ENCODE measurements at places on chromosomes 5 and 9.

- DNase-seq = no peak
These were observed 505.1 kb downstream of the CETN3 start for GRCh38 chr5:89904442-89904841.

GRCh38 chr5:33891788-33892619, at the start of gene ADAMTS12:
ADAMTS12 (minus strand) TSS chr5:33891990; CDS start chr5:33891856, 134 bp downstream.
- DNase-seq = no peak

- no peak for DNase-seq
These were observed 36.0 kb downstream of the HMGXB3 start for GRCh38 chr5:150036513-150036912.

- DNase-seq = no peak
These were observed 24.8 kb downstream of the ANXA1 start for GRCh38 chr9:73176450-73176875.

- no peak for DNase-seq
These were observed 173.8 kb upstream of the MVB12B start for GRCh38 chr9:126152622-126153362.

- DNase-seq = no peak
These were observed 209.3 kb downstream of the DAB2IP start for GRCh38 chr9:121860744-121861143.

- DNase-seq = no peak
These were observed 92.9 kb downstream of the DRD1 start for GRCh38 chr5:175351126-175351525.

DNA sequence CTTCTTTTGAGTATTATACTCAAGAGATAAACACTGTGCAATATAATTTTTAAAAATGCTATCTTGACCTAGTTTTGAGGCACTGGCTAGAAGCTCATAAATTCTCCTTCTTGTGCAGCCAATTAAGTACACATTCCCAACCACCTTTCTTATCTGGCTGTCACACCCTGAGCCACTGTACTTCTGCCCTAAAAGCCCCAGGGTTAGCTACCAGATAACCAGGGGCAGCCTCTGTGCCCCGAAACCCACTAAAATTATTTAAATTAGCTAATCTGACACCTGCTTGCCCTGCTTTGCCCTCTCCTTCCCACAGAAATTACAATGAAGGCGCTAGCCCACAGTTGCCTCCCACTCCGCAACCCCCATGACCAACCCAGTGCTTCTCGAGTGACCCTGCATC, 597.3 kb upstream of the TYRP1 start:
- DNase-seq = no peak

DNA sequence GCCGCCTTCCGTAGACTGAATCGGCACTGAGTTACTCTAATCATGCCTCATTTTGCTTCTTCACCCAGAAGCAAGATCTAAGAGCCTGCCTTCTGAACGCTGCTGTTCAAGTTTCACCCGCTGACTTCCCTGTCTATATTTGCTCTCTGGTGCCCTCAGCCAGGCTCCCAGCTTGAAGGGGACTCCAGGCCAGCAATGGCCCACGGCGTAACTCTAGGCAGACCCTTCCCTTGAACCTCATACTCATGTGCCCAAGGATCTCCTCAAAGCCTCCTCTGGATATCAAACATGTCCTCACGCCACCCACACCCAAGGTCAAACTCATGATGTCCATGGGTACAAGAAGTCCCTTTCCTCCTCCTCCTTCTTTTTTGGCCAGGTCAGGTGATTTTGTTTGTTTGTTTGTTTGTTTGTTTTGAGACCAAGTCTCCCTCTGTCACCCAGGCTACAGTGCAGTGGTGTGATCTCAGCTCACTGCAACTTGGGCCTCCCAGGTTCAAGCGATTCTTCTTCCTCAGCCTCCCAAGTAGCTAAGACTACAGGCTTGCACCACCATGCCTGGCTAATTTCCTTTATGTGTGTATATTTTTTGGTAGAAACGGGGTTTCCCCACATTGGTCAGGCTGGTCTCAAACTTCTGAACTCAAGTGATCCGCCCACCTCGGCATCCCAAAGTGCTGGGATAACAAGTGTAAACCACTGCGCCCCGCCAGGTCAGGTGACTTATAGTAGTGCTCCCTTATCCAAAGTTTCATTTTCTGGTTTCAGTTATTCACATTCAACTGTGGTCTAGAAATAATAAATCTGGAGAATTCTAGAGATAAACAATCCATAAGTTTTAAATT, 239.0 kb downstream of the SYK start:
- DNase-seq = no peak

DNA sequence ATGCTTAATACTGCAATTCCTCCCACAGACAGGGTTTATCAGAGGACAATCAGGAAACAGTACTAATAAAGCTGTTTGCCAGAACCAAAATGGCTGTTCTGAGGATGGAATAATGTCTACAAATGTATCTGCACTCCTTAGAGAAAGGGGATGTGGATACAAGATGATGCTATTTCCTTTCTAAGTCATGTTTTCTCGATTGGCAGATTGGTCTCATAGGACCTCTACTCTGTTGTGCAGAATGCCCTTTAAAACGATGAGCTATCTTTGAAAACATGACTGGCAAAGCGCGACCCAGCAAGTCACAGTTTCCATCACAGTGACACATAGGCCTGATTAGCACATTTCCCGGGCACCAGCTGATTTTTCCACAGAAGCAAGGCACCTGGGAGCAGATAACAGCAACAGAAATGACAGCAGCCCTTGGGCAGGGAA, 54.0 kb downstream of the AOPEP start:
- no peak for DNase-seq

DNA sequence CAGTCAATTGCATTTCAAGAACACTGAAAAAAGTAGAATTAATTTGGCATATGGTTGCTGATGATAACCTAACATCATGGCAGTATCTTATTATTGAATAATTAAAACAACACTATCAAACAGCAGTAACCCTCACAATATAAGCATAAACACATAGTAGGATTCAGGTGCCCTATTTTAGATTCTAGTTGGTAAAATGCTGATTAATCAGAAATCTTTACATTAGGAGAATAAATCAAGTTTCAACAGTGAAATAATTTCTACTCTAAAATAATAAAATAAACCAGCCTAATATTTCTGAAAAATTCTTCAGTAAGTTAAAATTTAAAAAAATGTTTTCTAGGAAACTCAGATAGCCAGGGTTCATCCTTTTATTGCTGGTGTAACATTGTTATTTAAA, 76.4 kb upstream of the NUDT12 start:
- no peak for DNase-seq

DNA sequence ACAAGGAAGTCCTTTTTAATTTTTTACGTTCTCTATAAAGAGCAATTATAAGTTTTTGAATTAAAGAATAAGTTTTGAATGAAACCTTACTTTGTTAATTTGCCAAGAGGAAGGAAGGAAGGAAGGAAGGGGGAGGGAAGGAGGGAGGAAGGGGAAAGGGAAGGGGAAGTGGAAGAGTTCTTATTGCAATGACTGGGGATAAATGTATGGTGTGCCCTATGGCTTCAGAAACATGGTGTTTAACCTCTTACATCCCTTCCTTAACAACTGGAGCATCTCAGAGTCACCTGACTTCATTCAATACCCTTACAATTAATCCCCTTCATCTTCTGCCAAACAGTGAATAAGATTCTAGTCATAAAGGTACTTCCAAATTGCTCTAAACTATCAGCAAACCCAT, 16.0 kb downstream of the CEMIP2 start:
- no peak for DNase-seq

DNA sequence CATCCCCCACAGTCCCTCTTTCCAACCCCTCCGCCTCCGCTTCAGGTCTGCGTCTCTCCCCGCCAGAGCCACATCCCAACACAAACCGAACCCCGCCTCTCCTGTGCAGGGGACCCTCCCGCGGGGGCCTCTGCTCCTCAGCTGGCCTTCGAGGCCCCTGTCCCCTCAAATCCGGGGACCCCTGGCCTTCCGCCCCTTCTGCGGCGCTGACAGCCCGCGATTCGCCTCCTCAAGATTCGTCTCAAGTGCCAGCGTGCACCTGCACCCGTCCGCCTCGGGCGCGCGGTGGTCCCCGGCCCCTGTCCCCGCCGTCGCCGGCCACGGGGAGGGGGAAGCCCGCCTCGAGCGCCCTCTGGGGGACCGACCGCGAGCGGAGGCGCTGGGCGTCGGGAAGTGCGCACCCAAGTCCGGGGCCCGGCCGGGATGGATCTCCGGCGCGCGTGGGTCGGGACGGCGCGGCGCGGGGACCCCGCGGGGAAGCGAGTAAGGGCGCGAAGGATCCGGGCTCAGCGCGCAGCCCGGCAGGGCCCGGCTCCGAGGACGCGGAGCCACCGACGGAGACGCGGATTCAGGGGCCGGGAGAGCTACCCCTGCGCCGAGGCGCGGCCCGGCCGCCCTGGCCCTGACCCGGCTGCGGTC, 623 bp downstream of the FLT4 start:
- DNase-seq = no peak

GRCh38 chr5:77953374-77953773, 177.2 kb upstream of the TBCA start:
- DNase-seq = no peak

DNA sequence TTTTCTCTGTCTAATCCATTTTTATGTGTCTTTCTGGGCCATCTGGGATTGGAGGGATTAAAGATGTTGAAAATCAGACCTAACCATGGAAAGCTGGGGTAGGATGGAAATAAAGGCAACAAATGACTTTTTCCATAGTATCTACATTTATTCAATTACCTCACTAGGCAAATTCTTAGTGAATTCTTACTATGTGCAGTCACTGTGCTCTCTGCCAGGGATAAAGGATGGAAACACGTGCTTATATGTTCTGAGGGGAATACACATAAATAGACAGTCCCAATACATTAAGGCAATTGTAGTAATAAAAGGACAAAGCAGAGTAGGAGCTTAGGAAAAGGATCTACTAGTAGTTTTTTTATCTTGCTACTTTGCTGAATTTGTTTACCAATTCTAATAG, 214.2 kb downstream of the PRR16 start:
- no peak for DNase-seq

- DNase-seq = no peak
These were observed 28.4 kb upstream of the EBF1 start for GRCh38 chr5:159128070-159128541.

- DNase-seq = no peak
These were observed 957.8 kb upstream of the TYRP1 start for GRCh38 chr9:11735391-11735790.

DNA sequence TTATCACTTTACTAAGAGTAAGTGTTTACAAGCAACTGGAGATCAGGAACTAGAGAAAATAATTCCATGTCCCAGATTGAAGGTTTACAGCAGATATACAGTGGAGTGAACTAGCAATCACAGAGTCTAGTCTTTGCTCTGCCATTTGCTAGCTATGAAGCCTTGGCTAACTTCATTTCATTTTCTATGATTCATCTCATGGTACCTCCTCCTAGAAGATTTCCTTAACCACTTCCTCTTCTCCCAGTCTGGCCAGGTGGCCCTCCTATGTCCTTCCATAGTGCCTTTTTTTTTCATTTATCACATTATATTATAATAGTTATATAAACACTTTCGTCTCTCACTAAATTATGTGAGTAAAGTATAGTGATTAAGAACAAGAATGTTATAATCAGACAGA, 52.1 kb downstream of the GRIA1 start:
- no peak for DNase-seq

DNA sequence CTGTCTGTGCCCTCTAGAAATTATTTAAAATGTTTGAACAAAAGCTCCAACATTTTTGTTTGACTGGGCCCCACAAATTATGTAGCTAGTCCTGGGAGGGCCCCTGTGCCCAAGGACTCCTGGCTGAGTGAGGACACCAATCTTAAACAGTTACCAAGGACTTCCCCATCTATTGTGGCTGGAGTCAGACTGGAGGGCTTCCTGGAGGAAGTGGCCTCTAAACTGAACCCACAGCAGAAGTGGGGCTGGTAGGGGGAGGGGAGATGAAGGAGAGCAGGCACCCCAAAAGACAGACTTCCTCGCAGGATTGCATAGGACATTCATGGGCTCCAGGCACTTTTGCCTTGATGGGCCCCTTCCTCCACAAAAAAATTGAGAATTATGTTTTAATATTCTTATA, 8.1 kb downstream of the ADAMTS13 start:
- no peak for DNase-seq

GRCh38 chr5:32317041-32317440, 4.3 kb upstream of the MTMR12 start:
- DNase-seq = no peak

- no peak for DNase-seq
These were observed 18.2 kb upstream of the WDR38 start for GRCh38 chr9:124835026-124835557.
